Head of caudate nucleus (tissue), 42 donors: ENCODE measurements at places on chromosomes 5 and 9.

- DNase-seq: no peak
These were observed 57.8 kb upstream of the LARP1 start for GRCh38 chr5:154697371-154697770.

GRCh38 chr9:69502671-69503301, 169.4 kb downstream of the APBA1 start:
- no peak for DNase-seq

- DNase-seq: no peak
These were observed 4.2 kb downstream of the CCNI2 start for GRCh38 chr5:132751444-132751843.

GRCh38 chr9:101968392-101968791, 229.9 kb upstream of the GRIN3A start:
- no peak for DNase-seq
